Muscle of leg (tissue), 16 donors: ENCODE measurements at places on chromosomes 3 and 15.

GRCh38 chr3:75272691-75273090 lies 391.4 kb upstream of the FRG2C start:
- DNase-seq, result peak; percentile 80

DNA sequence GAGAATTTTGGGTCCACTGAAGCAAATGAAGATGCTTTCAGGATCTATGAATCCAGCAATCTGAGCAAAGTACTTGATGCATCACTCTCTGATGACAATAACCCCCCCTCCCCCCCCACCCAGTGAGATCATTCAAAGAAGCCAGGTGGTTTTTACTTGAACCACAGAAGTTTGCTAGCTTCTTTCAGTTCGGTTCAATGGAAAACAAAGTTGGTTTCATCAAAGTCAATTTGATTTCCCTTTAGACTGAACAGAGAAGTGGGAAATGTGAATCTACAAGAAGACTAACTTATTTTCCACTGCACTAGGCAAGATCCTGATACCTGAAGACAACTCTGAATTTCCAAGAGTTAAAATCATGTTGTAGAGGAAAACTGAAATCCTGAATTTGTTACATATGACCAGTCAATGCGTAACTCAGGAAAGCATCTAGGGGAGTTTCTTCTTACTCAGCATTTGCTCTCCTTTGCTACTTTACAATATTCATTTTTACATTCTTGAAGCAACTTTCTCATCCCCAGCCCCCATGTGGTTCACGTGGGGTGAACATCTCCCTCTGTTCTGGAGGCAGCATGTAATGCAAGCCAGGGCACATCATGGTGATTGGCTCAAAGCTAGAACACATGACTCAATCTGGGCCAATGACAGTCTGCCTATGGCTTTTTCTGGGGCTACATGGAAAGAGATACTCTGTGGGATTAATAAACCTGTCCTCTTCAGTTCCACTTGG lies 572.6 kb downstream of the FOXP1 start:
- no peak for DNase-seq

- no peak for DNase-seq
These were observed 29.1 kb downstream of the SLC6A6 start for GRCh38 chr3:14431452-14431916.

DNA sequence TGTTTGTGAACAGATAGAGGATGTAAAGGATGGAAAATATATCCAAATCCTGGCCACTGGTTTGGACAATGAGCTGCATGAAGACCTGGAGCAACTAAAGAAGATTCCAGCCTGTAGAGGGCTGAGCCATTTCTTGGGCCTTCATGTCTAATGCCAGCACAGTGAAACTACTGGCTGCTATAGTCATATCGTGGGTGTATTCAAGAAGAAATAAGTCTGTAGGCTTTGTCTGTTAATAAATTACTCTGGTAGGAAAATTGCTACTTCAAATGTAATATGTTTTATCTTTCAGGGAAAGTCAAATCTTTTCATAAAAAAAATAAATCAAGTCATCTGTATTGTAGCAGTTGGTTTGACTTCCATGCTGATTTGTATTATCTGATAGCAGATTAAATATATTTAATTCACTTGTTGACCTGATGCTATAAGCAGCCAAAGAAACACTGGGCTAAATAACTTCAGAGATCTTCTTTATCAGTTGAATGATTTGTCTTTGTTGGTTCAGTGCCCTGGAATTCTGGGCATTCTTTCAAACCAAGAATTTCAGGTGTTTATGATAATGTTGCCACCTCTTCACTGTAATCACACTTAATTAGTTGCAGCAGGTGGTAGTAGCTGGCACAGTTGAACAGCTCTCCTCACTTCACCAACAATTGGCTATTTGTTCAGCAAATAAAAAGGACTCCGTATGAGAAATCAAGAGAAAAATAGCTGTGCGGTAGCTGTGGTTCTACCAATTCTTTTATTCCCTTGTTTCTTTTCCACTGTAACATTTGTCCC lies 1109.5 kb downstream of the NSUN3 start:
- DNase-seq, result no peak

- DNase-seq, result peak; percentile 96
These were observed 31.1 kb downstream of the TMEM212 start for GRCh38 chr3:171874251-171874681.

GRCh38 chr3:19215427-19215826 lies 67.1 kb downstream of the KCNH8 start:
- DNase-seq, result peak; percentile 49

DNA sequence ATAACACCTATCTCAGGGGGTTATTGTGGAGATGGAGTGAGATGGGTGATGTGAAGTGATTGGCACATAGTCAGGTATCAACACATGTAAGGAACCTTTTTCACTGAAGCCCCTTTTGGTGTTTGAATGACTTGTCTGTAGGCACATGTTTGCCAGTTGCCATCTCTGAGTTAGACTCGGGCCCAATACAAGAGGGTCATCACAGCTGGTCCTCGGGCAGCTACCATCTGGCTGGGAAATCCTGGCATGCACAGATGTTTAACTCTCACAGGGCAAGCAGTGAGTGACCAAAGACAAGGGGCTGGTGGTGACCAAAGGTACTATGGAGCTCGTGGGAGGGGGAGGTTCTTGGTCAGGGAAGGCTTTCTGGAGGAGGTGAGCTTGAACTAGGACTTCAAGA lies 118.8 kb downstream of the CLSTN2 start:
- DNase-seq, result peak; percentile 4

- no peak for DNase-seq
These were observed 47.8 kb upstream of the P2RY1 start for GRCh38 chr3:152786977-152787681.

- no peak for DNase-seq
These were observed 887.8 kb downstream of the IGSF11 start for GRCh38 chr3:118146658-118147375.

DNA sequence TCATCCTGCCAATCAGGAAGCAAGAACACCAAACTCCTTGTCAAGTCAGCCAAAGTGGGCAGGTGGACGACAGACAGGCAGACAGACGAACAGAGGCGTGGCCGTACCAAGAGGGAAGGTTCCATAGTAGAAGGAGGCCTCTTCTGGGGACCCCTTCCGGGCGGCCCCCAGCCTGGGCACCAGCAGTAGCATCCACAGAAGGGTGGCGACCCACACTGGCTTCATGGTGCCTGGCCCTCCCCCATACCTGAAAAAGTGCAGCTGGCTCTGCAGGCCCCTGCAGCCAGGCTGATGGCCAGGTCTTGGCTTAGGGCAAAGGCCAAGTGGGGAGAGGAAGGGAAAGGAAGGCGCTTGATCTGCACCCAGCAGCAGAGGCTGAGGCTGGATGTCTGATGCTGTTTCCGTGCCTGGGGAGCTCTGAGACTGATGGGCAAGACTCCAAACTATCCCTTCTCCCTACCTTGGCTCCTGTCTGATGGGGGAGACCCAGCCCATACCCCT lies 607 bp downstream of the LCTL start:
- DNase-seq, result no peak

DNA sequence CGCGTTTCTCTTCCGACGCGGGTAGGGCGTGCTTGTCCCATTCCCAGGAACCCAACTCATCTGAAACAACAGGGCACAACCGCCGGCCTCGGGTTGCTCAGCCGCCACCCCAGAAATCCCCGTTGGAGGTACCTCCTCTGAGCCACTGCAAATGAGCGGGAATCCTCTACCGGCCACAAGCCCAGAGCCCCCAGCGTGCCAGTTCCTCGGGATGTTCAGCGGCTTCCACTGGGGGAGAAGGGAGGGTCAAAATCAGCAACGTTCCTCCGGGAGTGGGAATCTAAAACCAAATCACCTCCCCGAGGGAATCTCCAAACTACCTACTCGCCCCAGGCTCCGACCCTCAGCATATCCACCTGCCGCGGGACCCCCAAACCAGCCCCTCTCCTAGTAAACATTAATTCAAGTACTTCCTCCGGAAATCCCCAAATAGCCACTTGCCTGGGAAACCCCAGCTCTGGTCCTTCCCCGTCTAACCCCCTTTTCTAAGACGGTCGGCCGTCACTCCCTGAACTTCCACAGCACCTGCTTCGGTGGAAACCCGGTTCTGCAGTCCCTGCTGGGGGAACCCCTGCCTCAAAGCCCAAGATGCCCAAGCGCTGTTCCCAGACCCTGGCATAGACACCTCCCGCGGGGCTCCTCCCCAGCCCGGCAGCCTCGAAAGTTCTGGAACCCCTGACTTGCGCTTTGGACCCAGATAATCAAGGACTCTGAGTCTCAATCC lies 887 bp downstream of the OXTR start:
- no peak for DNase-seq

DNA sequence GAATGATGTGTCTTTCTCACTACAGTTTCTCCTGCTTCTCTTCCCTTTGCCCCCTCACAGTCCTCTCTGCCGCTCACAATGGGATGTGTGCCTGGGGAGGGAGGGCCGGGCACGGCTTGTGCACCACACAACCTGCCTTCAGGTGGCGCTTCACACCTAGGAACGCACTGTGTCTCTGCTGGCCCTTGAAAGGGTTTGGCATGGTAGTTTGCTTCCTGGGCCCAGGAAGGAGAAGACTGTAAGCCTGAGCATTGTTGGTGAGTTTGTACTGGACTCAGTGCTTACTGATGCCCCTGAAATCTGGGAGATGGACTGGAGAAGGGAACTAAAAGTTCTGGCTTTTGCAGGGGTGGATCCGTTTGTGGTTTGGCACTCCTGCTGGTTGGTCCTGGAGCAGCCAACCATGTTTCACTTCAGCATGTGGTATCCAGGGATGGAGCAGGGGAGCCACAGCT lies 9.2 kb downstream of the ALPK3 start:
- no peak for DNase-seq

DNA sequence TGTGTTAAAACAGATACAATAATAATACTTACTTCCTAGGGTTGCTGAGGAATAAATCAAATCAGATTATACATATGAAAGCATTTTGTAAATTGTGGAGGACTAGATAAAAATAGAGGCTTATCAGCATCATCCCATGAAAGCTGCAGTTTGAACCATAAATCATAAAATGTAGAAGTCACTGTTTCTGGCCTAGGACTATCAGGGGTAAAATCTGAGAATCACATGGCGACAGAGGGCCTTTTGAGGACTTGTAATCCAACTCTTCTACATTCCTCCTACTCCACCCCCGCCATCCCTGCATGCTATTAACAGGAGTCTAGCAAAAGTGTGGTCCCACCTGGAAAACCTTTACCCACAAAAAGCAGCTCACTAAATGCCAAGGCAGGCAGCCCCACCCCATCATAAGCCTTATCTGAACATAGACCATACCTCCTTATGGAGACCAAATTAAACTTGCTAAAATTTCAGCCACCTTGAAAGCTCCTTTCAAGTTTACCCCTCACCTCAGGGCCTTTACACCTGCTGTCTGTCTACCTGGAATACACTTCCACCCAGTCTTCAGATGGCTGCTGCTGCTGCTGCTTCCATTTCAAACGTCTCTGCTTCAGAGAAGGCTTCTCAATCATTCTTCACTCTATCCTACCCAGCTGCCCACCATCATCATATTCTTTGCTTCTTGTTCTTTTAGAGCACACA lies 11.5 kb downstream of the MB21D2 start:
- no peak for DNase-seq

DNA sequence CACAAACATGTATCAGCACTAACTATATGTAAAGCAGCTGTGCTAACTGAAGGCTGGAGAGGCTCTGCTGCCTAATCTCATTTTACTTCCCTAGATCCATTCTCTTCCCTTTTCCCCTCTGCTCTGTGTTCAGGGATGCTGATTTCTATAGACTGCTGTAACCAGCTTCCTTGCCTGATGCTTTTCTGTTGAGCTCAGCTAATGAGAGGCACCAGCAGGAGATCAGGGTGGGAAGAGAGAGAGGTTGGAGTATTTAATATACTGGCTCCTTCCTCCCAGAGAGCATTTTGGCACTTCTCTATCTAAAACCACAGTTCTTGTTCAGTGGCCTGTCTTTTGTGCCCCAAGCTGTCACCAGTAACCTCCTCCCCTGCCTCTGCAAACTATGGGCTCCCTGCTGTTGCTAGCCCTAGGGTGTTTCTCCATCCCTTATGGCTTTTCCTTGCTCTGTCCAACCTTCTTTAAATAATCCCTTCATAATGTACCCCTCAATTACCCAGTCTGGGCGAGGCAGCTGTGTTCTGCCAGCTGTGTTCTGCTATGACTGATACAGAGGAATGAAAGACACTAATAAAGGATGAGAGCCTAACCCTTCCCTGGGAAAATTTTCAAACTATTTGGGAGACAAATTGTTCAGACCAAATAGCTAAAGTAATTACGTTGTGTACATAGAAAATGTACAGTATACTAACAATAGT lies 69.5 kb downstream of the CADPS start:
- DNase-seq, result no peak
